HCT116 (cell line): ENCODE measurements at places on chromosomes 7 and 10. TPM values are rescaled to one million over a fixed set of nuclear protein-coding genes. Genes with fewer than 3 reads are reported as not detected.

Gene TUBAL3
- total RNA-seq: 0.98 TPM

Gene FAM237B
- not detected for total RNA-seq

Gene CADPS2
- 7.5 TPM for total RNA-seq

Gene CPA1
- total RNA-seq: 11.9 TPM

Gene SORCS3
- total RNA-seq: not detected

Gene DHTKD1
- total RNA-seq: 20.6 TPM

Gene MYL10
- not detected for total RNA-seq

Gene TMEM196
- not detected for total RNA-seq

Gene MTPN
- total RNA-seq: 152 TPM

Gene PLOD3
- 83.7 TPM for total RNA-seq

Gene TAS2R5
- 1.7 TPM for total RNA-seq

Gene PVRIG
- total RNA-seq: 0.30 TPM

Gene CALML5
- not detected for total RNA-seq

Gene ANKRD2
- 0.15 TPM for total RNA-seq

Gene RNF133
- total RNA-seq: 0.20 TPM

Gene MYH16
- total RNA-seq: 0.57 TPM

Gene GIMAP6
- 0.12 TPM for total RNA-seq

Gene ZPBP
- total RNA-seq: not detected

Gene MACROH2A2
- total RNA-seq: 41.4 TPM

Gene AOC1
- 0.37 TPM for total RNA-seq

Gene POM121
- 53.3 TPM for total RNA-seq

Gene GATA3
- total RNA-seq: 2.7 TPM

Gene CARD11
- total RNA-seq: 0.57 TPM

Gene CHAT
- total RNA-seq: not detected

Gene DBF4
- 62.2 TPM for total RNA-seq
